ENCODE measurements at places on chromosomes 4 and X.

DNA sequence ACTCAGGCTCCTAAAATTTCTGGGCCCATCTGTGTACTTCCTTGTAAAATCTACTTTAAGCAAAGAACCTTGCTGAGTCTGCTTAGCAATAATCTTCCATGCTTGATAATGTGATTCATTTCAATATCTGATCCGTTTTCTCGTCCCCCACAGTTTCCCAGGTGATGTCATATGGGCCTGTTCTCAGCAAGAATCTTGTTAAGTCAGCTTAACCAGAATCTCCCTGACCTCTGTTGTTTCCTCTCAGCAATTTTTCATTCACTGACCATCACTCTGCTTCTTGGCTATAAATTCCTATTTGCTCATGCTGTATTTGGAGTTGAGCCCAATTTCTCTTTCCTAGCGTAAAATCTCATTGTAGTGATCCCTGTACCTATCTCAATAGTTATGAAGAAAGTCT is 13.9 kb downstream of the CSN2 start:
- DNase-seq = no peak

DNA sequence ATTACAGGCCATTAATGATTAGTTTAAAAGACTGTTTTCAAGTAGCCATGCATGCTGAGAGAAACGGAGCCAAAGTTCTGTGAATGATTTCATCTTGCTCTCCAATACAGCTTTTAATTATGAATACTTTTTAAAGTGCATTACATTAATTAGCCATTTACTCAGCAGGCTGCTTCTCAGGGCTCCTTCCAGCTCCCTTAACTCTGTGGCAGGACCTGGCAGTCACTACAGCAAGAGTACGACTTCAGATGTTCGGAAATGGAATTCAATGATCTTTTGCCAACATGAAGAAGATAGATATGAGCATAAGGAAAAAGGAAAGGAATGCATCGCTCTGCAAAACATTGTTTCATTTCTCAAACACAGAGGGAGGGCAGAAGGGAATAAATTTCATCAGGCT is 987.2 kb downstream of the PDHA2 start:
- DNase-seq = no peak

GRCh38 chr4:5824635-5825034 is 68.3 kb downstream of the CRMP1 start:
- DNase-seq = peak; percentile 41

GRCh38 chr4:113336556-113336955 is 287.1 kb downstream of the ANK2 start:
- no peak for DNase-seq

- no peak for DNase-seq
Observed at GRCh38 chrX:154460326-154460725, 2.2 kb downstream of the PLXNA3 start.

- DNase-seq = no peak
Observed at GRCh38 chr4:55123791-55124190, 1.6 kb downstream of the KDR start.

- no peak for DNase-seq
Observed at GRCh38 chr4:40976343-40976742, 226.6 kb downstream of the NSUN7 start.

DNA sequence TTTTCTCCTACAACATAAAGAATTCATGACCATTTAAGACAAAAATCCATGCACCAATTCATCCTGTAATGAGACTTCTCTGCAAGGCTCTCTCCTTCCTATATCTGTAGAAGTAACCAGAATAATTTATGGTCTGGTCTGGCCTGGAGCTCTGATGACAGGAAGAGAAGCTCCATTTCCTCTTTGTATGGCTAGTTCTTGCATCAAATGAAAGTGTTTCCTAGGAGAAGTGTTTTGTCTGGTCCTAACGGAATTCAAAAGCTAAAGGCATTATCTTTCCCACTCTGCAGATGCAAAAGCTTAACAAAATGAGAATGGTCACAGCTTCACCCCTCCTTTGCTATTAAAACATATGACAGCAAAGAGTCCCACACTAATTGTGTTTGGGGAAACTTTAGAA is 55.1 kb downstream of the SPATA18 start:
- DNase-seq = no peak

DNA sequence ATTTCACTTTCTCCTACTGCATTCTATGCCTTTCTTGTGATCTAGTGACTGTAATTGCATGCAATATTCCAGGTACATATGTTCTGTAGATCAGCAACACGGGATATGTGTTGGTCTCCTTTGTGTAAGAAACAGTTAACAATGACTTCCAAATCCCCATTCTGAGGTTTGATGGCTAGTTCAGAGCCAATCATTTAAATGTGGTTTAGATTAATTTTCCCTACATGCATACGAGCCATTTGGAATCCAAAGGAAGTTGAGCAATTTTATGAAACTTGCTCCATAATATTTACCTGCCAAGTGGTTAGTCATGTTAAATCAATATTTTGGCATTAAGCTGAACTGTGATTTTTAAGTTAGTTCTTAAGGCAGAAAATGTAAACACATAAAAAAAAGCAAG is 172.8 kb upstream of the DCAF12L2 start:
- no peak for DNase-seq

- no peak for DNase-seq
Observed at GRCh38 chr4:81030981-81031791, 678 bp downstream of the BMP3 start.

DNA sequence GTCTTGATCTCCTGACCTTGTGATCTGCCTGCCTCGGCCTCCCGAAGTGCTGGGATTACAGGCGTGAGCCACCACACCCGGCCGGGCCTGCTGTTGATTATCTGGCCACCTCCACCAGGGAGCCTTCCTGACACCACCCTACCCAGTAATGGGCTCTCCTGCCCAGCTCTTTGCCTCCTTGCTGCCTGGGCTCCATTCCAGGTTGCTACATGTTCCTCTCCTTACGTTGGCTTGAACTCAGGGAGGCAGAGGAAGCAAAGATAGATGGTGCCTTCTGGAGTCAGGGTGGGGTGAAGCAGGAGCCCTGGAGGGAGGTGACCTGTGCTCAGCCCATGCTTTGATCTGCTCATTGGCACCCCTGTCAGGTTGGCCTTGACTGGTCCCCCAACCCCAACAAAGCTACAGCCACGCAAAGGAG is 26.3 kb downstream of the FLNA start:
- no peak for DNase-seq

- no peak for DNase-seq
Observed at GRCh38 chr4:2930135-2930757, 33.0 kb downstream of the NOP14 start.

GRCh38 chr4:129098531-129099001 is 2.6 kb downstream of the C4orf33 start:
- DNase-seq = no peak

GRCh38 chr4:47717188-47717587 is 120.7 kb downstream of the CORIN start:
- DNase-seq = no peak

- no peak for DNase-seq
Observed at GRCh38 chrX:73390628-73391567, 56.0 kb upstream of the CDX4 start.

Data from 8988T (cell line).